ENCODE measurements at places on chromosomes 6 and 20.
A peak's percentile ranks its signal among the peaks of the same experiment; 100 is the strongest.

- DNase-seq, result no peak
Measured at GRCh38 chr20:5070570-5070969, 49.2 kb downstream of the PCNA start.

- DNase-seq, result no peak
Measured at GRCh38 chr20:36308986-36309385, 2.8 kb downstream of the DLGAP4 start.

DNA sequence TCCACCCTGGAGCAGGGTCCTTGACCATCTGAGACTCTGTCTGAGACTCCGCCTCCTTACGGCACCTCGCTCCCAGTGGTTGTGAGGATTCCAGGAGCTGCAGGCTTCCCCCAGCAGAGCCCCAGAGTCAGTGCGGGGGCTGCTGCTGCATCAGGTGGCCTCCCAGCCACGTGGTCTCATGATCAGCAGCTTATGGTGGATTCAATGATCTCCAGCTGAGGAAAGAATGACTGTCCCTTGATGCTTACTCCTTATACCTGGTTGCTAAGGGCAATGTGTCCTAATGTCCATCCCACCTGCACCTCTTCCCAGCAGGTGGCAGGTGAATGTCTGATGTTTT lies 40.0 kb downstream of the SLC22A1 start:
- DNase-seq, result no peak

DNA sequence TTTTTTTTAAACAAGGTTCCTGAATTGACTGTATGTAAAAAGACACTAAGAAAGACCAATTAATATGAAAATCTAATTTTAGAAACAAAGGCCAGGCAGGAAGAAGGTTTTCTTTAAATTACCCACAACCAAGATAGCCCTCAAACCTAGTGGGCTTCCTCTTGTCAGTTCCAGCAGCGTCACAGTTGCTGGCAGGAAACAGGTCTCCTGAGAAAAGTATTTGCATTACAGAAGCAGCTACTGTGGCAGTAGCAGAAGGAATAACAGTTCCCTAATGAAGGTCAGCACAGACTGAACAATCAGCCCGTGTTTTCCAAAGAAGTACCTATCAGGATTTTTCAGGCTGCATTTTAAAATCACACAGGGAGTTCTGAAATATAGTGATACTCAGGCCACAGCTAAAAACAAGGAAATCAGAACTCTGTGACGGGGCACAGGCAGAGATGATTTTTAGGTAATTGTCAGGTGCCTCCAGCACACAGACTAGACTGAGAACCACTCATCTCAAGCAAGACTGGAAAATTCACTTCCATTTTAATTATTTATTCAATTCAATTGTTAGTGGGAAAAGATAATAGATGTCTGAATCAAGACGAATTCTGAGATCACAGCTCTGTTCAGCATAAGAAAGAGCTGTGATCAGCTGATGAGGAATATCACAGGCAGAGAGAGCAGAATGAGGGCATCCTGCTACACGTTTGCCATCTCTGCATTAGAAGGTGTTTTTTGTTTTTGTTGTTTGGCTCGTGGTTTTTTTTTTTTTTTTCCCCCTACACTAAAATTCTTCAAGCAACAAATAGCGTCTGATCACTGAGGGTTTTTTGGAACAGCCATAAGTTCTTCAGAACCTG lies 230.5 kb upstream of the KHDRBS2 start:
- no peak for DNase-seq

GRCh38 chr6:26251354-26252076 lies 113.5 kb upstream of the BTN3A2 start:
- peak; percentile 72 for DNase-seq

GRCh38 chr6:153941768-153942167 lies 97.3 kb upstream of the OPRM1 start:
- DNase-seq, result no peak

DNA sequence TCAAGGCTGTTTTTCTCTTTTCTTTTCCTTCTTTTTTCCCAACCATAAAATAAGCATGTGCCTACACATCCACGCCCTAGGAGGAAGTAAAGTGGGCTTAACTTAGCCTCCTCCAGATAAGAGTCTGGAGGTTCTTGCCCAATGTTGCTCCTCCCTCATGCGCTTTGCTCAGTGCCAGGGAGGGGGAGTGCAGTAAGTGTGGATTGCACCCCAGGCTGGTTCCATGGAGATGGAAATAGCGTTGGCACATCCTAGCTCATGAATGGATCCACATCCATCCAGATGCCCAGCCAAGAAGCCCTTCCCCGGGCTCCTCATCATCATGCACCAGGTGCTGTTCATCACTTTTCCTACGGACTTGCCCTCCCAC lies 58.2 kb downstream of the NEDD9 start:
- DNase-seq, result no peak

DNA sequence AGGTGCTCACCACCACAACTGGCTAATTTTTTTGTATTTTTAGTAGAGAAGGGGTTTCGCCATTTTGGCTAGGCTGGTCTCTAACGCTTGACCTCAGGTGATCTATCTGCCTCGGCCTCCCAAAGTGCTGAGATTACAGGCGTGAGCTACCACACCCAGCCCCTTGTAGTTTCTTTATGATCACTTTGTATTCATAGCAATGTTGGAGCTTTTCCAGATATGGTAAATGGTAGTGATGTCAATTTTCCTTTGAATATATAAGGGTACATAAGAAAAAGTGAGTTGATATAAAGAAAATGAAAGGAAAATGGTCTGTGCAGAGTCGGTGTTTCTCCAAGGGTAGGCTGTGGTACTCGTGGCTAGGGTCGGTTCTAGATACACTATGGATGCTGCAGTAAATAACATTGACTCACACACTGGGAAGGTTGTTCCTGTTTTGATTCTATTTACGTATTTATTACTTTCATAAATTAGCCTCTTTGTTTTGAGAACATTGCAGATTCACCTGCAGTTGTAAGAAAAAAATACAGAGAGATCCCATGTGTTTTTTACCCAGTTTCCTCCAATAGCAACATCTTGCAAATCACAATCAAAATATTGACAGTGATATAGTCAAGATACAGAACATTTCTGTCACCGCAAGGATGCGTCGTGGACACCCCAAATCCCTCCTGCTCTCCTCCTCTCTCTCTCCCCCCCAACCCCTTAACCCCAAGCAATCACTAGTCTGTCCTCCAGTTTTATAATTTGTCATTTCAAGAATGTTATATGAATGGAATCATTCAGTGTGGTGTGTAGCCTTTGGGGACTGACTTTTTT lies 2.5 kb downstream of the ZNF831 start:
- DNase-seq, result peak; percentile 46

- DNase-seq, result no peak
Measured at GRCh38 chr6:162560891-162561290, 166.7 kb downstream of the PRKN start.

- DNase-seq, result no peak
Measured at GRCh38 chr6:166629628-166630027, 2.6 kb upstream of the RPS6KA2 start.

GRCh38 chr6:39007575-39007974 lies 41.0 kb upstream of the GLP1R start:
- DNase-seq, result no peak

DNA sequence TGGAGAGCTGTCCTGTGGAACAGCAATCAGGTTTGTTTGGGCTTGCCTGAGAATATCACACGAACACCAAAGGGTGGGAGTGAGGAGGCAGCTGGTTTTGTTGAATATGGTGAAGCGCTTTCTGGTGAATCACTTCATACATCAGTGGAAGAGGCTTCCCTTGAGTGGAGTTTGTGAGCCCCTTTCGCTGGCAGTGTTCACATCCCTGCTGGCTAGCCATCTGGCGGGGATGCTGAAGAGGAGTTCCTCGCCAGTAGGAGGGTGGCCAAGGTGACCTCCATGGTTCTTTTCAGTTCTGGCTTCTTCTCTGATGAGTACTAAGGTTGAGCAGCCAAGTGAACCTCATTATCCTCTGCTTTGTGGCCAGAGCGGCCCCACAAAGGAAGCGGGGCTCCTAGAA lies 37.7 kb upstream of the RNF8 start:
- no peak for DNase-seq

DNA sequence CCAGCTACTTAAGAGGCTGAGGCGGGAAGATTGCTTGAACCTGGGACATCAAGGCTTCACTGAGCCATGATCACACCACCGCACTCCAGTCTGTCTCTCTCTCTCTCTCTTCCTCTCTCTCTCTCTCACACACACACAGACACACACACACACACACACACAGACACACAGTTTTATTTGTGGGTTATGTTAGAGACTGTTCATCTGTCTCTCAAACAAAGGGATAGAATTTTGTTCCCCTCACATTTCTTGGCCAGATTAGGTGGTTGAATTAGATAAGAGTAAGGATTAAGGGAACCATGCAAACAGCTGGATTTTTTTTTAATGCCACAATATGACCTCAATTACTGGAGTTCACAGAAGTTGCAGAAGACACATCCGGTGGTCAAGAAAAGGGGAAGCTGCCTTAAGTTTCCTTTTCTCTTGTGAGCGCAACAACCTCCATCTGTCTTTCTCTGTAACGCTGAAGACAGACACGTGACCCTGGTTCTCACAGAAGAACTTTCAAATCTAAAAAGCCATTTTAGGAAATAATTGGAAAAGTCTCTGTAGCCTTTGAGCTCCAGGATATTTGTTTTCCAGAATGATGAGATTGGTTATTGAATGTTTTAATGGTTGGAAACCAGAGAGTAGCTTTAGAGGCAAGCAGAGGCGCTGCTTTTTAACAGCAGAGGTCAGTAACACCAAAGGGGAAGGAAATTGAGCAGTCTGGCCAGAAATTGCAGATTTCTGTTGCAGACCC lies 32.9 kb upstream of the LGSN start:
- DNase-seq, result no peak

DNA sequence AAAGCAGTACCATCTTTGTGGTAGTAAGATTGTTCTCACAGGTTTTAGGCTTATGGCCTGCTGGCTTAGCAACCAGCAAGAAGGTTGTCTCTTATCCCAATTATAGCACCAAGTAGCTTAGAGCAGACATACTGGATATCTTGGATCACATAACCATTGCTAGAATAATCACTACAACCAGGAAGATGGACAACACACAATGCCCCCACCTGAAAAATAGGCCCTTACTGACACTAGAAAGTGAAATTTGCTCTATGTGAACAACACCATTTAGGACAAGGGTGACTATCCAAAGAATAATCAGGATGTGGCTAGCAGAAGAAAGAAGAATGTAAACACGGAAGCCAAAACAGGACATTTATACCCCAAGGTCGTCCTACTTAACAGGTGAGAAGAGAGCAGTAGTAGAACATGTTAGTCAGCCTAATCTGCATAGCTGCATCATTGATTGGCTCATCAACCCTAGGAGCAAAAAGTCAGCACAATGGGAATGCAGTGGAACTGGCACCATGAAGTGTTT lies 172.7 kb upstream of the MARCKS start:
- no peak for DNase-seq

GRCh38 chr6:132161283-132161682 lies 210.1 kb upstream of the CCN2 start:
- DNase-seq, result no peak

Measured in stimulated activated naive CD4-positive, alpha-beta T cell (primary cell).